ENCODE measurements at places on chromosomes 6 and 20.

DNA sequence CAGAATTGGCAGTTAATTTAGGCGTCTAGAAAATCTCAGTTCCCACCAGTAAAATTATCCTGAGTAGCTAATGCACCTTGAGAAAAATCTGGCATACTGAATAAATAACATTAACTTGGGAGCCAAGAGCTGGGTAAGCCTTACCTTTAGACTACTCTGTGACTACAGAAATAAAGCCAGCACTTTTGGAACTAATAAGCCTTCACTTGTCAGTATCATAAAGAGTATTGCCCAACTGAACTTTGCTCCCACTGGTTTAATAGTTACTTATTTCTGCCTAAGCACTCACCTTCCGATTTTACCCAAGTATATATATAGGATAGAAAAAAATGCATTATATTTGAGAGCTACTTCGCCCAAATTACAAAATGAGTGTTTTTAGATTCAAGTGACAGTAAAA, 10.7 kb downstream of the FAM8A1 start:
- no peak for DNase-seq

DNA sequence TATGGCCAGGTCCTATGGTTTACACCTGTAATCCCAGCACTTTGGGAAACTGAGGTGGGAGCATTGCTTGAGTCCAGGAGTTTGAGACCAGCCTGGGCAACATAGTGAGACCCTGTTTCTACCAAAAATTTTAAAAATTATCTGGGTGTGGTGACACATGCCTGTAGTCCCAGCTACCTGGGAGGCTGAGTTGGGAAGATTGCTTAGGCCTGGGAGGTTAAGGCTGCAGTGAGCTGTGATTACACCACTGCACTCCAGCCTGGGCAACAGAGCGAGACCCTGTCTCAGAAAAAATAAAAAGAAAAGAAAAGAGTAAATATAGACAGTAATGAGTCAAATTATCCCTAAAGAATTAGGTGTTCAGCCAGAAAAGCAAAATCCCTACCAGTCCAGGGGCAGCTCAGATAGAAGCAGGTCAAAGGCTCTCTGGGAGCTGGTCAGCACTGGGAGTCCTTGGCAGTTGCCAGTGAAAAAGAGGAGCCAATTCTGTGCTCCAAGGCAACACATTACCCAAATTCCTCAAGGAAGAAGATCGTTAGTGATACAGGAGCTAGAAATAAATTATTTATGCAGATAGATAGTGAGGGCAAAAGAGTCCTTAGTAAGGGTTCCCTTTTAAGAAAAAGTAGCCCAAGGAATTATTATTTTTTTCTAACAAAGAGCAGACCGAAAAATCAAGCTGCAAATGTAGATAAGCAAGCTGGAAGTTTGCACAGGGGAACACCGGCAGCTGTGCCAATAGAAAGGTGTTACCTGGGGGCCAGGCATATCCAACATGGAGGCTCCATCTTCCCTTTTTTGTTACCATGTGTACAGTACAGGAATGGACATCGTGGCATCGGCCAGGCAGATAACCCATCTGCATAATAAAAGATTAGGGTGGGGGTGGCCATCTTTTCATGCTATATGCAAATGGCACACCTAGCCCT, 31.4 kb upstream of the SEC63 start:
- no peak for DNase-seq

DNA sequence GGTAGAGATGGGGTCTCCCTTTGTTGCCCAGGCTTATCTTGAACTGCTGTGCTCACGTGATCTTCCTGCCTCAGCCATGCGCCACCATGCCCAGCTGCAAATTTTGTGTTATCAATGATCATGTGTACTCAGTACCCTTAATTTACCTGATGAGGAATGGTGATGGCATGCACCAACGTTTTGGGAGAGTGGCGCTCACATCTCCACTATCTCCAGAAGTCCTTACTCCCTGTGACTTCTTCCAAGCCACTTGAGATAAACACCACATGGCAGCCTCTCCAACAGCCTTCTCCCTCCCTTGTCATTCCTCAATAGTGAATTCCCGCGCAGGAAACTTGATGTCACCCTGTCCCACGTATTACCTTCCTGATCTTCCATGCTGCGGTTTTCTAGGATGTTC, 58.1 kb downstream of the PSMG4 start:
- no peak for DNase-seq

- DNase-seq: no peak
These were observed 8.1 kb downstream of the FERMT1 start for GRCh38 chr20:6114696-6115095.

- no peak for DNase-seq
These were observed 917.8 kb upstream of the ADGRB3 start for GRCh38 chr6:67717281-67717680.

DNA sequence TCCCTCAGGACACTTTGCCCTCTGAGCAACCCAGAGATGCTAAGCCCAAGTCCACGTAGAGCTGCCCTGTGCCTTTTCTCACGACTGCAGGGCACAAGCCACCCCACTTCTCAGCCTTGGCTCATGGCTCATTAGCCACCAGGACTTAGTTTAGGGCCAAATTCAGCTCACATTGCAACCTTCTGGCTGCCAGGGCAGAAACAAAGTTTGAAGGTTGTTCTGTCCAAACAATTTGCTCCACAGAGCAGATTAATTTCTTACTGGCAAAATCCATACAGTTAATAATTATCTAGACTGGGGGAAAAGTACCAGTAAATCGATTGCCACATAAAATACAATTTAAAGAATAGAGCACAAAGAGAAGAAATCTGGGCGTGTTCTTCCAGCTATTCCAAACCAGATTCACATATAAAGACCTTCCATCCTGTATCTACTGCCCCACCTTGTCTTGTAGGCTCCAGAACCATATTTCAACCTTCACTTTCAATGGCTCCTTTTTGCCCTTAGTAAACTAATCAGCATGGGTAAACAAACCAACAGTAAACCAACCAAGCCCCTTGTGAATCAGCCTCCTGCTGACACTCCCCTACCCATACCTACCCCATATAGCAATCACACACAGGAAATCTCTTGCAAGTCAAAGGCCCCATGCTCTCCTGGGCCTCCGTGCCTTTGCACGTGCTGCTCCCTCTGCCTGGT, 101.9 kb downstream of the QRSL1 start:
- DNase-seq: no peak

- DNase-seq: no peak
These were observed 27.3 kb downstream of the SLC2A4RG start for GRCh38 chr20:63766695-63767426.

GRCh38 chr6:143064951-143065683, 4.4 kb downstream of the AIG1 start:
- no peak for DNase-seq

GRCh38 chr6:89387516-89388201, 24.4 kb downstream of the RRAGD start:
- DNase-seq: no peak

DNA sequence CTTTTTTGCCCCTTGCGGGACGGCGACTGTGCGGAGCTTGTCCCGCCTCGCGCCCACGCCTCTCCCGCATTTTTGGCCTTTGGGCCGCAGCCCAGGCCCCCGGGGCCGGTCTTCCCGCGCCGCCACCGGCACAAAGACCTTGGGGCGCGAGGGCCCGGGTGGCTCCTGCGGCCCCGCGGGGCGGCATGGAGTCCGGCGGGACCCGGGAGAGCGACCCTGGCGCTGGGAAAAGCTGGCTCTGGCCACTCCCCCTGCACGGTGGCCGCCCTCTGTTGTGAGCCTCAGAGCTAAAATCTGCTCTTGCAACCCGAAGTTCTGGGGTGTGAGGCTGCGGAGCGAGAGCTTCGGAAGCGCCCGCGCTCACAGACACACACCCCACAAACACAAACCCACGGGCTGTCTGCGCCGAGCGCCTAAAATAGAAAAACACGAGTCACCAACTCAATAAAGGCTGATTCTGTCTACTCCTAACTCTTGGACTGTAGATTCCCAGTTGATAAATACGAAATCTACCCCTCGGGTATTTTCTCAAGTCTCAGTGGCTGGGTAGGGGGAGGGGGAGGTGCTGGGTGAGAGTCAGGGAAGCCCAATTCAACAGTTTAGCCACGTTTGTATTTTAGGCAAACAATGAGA, 496 bp upstream of the BEND3 start:
- no peak for DNase-seq

- DNase-seq: no peak
These were observed 57.3 kb downstream of the AHI1 start for GRCh38 chr6:135440087-135440792.

- DNase-seq: no peak
These were observed 17.1 kb upstream of the RPN2 start for GRCh38 chr20:37161830-37162549.
